ENCODE measurements at places on chromosomes 16 and 17.

DNA sequence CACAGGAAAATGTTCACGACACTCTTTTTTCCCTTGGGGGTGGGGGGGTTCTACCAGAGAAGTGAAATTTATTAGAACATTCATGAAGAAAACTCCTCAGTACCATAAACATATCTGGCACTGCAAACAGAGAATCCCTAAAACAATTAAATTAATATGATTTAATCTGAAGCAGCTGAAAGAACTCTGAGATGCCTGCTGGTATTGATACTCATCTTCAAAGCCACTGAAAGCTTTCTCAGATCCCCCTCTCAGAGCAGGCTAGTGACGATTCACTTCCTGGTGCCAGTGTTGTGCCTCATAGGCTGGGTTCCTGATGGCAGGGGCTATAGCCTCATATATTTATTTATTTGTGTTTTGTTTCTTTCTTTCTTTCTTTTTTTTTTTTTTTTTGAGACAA, 52.7 kb downstream of the MYH10 start:
- DNase-seq, result no peak

DNA sequence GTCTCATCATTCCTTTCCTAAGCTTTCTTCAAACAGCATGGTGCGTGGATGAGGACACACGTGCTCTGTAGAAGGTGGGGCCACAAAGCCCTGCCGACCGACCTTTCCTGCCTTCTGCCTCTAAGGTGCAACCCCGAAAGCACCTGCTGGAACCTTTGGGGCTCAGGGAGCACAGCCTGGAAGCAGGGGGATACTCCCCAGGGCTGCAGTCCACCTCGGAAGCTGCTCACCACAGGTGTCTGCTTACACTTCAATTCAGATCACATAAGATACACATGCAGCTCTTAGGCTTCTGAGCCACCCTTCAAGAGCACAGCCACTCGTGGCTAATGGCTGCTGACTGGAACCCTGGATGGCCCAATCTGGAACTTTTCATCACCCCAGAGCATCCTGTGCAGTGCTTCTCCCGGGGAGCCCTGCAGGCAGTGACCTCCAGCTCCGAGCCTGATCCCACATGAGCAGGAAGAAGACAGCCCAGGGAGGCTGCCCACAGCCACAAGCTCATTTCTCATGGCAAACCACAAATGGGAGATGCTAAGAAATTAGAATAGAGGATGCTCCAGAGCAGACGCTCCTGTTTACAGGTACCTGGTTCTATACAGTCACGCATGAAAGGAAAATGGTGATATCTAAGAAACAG, 162.3 kb upstream of the FOXF1 start:
- DNase-seq, result no peak

DNA sequence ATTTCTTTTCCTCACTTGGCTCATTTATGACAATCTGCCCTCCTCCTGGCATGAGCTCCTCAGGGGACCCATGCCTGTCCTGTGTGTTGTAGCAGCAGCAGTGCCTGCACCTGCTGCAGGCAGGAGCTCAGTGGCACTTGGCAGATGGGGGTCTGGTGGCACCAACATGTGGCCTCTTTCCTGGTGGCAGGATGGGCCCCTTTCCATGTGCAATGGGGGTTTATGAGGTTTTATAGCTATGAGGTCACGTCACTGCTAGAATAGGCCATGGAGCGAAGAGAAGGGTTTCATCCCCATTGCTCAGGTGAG, 7.0 kb downstream of the ADCY7 start:
- DNase-seq, result no peak

DNA sequence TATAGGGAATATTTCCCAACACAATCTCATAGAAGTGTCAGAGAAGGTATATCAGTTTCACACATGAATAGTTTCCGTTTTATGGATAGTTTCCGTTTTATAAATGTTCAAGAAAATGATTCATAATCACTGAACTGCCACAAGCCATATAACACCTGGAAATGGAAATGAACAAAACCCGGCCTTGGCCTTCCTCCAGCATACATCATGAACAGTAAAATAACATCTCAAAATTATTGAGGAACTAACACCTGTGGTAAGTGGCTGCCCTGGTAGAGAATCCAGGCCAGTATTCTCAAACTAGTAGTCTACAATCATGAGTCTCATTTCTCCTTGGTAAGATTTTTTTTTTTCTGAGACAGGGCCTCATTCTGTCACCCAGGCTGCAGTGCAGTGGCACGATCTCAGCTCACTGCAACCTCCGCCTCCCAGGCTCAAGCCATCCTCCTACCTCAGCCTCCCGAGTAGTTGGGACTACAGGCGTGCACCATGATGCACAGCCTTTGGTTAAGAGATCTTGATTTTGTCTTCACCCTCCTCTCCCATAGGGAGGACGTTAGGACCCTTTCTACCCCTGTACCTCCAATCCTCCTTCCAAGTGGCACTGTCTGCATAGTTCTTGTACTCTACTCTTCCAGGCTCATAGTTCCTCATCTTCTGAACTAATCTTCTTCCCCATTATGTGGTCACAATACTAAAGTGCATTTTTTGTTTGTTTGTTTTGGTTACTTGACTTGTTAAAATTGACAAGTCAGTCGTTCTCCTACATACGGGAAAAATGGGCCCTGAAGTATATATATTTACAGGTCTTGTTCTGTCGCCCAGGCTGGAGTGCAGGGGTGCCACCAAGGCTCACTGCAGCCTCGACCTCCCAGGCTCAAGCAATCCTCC, 15.0 kb upstream of the RGS9 start:
- DNase-seq, result no peak

DNA sequence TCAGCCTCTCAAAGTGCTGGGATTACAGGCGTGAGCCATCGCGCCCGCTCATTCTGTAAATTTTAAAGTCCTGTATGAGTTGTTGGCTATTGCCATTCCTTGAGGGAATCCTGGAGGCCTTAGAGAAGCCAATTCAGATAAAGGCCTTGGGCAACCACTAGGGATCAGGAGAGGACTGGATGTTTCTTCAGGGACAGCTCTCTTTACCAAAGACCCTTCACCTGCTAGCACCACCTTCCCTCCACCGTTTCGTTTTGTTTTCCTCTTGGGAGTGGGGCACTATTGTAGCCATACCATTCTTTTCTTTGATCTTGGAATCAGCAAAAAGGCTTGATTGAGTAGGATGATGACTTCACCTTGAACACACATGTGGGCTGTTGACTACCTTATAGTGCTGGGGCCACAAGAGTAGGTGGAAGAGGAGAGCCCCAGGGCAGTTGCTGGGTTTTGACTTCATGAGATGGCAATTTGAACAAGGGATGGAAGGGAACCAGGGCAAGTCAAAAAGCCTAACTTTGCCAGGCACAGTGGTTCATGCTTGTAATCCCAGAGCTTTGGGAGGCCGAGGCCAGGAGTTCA, 7.0 kb upstream of the ANKRD40CL start:
- DNase-seq, result peak; percentile 17

DNA sequence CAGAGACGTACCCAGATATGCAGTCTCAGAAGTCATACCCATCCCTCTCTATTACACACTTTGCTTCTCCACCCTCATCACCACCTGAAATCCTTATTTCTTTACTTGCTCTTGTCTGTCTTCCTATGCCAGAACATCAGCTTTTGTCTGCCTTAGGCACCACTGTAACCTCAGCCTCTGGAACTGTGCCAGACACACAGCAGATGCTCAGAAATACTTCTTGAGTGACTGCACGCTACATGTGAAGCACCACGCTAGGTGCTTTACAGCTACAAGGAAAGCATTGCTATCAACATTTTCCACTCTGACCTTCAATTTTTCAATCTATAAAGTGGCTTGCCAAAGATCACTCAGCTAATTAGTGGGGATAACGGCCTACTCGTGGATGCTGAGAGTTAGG, 226.8 kb downstream of the CHD9NB start:
- DNase-seq, result no peak

- no peak for DNase-seq
These were observed 16.2 kb upstream of the BAHCC1 start for GRCh38 chr17:81378941-81379511.

GRCh38 chr17:28528327-28529012, 22.3 kb downstream of the FOXN1 start:
- DNase-seq, result no peak

GRCh38 chr17:72622661-72623433, 469.6 kb downstream of the SLC39A11 start:
- no peak for DNase-seq

DNA sequence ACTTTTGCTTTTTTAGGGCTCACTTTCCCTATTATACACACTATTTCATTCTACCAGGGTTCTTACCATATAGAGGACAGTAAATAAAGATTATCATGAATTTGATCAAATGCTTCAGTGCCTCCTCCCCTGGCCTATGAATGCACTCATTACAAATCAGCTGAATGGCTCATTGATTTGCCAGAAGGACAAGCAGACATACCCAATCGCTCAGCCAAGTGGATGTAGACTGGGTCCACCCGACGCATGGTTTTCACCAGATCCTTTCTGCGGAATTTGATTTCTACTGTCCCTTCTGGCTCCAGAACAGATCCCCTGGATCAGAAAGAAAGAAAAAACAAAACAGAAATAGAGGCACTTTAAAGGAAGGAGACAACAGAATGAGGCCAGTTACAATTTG, 162.6 kb downstream of the AATF start:
- DNase-seq, result no peak

GRCh38 chr17:61203671-61204131, 195.9 kb upstream of the TBX2 start:
- no peak for DNase-seq

DNA sequence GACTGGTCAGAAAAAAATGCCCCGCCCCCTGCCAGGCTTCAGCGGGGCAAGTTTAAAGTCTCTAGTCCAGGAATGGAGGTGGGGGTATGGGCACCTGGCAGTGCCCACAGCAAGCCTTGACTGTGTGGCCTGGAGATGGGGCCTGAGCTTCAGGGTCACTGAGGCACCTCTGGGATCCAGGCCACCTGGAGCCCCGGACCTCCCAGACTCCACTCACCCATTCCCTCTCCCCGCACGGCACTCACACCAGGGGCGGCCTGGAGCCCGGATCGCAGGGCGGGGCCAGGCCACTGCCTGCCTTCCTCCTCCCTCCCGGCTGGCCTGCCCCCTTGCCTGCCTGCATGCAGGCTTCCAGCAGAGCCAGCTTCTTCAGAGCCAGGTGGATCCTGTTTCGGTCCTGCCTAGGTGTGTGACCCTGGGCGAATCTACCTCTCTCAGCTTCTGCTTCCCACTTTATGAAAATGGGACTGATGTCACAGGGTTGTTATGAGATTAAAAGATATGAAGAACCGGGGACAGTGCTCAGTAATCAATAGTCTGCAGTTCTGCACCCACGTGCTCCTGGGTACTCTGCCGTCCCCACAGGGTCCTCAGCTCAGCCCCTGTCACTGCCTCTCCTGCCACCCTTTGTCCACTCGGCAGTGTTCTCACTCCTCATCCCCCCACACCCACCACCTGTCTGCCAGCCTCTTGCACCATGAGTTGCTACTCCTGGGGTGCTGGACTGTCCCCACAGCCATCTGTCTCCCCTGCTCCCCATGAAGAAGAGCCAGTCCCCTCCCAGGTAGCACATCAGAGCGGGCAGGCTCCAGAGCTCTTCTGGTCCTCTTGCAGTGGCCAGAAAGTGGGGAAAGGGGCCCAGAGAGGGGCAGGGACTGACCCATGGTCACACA, 1.2 kb upstream of the TCAP start:
- no peak for DNase-seq

DNA sequence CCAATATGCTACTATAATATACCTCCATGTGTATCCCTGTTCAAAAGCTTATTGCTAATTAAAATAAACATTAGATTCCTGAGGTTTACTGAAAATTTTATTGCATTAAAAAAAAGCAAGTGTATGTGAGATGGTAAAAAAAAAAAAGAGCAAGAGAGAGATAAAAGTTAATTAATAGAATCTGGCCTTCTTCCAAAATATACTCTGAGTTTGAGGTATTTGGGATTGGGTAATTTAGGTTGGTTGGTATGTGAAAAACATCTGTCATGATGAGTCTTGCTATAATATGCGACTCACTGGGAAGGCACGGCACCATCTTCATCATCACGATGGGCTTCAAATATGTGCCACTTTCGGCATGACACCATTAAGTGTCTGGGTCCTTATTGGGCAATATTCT, 711.1 kb upstream of the SOX9 start:
- no peak for DNase-seq

DNA sequence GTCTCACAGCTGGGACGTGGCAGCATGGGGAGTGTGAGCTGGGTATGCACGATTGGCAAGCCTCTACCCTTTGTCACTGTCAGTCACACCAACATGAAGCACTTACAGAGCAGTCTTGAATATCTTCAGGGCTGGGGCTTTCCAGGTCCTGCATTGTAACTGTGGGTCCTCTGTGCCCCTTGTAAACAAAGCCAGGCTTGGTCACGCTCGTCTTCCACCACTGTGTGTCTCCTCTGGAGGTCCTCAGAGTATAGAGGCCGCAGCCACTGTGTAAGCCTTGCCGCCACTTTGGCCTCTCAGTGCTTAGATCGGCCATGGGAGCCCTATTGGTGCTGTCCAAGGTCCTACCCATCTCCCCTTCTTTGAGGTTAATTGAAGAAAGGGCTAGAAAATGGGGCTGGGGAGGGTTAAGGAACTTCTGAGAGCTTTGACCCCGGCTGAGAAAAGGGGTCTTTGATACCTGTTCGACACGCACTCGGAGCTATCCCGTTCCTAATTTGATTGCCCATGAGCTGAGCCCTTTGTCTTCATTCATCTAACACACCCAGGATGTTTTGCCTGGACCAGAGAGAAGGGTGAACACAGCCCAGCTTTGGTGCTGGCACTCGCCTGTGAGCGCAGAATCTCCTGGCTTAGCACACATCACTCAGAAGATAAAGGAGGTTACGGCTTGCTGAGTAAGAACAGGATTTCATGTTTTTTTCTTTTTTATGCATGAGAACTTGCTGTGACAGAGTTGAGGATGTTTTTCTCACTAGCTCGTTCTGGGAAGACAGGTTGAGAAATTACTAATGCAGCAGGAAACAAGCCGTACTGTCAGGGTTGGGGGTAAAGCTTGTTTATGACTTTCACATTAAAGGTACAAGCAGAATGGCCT, 267.9 kb downstream of the CPPED1 start:
- no peak for DNase-seq

GRCh38 chr17:33901085-33901484, 354.0 kb upstream of the CCL2 start:
- no peak for DNase-seq

DNA sequence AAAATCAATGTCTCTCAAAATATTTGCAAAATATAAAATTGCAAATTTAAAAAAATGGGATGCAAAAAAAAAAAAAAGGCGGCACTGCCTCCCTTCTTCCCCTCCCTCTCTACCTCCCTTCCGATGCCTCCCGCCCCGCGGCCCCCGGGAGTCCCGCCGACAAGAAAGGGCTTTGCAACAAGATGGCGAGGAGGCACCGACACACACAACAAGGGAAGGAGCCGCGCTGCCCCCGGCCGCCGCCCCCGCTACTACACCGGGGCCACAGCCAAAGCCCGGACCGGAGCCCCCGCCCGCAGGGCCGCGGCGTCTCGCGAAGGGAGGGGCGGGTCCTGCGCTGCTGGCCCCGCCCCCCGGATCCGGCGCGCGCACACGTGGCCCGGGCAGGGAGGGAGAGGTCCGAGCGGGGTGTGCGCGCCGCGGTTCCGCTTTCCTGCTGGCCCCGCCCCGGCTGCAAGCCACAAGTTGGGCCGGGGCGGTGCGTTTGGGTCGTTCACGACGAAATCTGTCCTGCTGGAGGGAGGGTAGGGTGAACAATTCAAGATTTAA, at the start of gene MNT:
TSS of gene MNT (minus strand) at position 184 of the 549 bp plus-strand sequence. CDS start 348 bp downstream, outside the sequence.
- DNase-seq, result peak; percentile 98

GRCh38 chr17:69042308-69042707, 18.4 kb downstream of the ABCA9 start:
- DNase-seq, result no peak
